ENCODE measurements at places on chromosomes 13 and 19. TPM values are rescaled to one million over a fixed set of nuclear protein-coding genes. Genes with fewer than 3 reads are reported as not detected.

AP3D1 gene
- 152 TPM for total RNA-seq

GRCh38 chr19:10991076-10991475, 30.2 kb downstream of the SMARCA4 start:
- no peak for DNase-seq

IGSF23 gene
- total RNA-seq: not detected

OR7C1 gene
- total RNA-seq: not detected

DNA sequence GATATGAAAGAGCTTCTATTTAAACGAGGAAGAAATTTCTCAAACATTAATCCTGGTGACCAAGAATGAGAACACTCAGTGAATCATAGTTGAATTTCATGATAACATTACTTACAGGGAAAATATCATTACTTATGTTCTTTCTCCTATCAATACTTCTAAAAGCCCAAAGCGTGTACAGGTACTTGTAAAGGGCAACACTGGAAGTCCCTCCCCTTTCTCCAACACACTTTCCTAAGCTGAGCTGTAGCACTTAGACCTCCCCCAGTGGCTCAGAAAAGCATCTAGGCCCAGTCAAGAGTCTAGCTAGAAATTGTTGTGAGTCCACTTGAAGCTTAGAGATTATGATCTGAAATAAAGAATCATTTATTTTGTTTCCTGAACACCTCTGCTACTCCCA, 150.7 kb downstream of the ABCC4 start:
- no peak for DNase-seq

- DNase-seq: no peak
Observed at GRCh38 chr19:38289955-38290354, 14.1 kb upstream of the C19orf33 start.

DNA sequence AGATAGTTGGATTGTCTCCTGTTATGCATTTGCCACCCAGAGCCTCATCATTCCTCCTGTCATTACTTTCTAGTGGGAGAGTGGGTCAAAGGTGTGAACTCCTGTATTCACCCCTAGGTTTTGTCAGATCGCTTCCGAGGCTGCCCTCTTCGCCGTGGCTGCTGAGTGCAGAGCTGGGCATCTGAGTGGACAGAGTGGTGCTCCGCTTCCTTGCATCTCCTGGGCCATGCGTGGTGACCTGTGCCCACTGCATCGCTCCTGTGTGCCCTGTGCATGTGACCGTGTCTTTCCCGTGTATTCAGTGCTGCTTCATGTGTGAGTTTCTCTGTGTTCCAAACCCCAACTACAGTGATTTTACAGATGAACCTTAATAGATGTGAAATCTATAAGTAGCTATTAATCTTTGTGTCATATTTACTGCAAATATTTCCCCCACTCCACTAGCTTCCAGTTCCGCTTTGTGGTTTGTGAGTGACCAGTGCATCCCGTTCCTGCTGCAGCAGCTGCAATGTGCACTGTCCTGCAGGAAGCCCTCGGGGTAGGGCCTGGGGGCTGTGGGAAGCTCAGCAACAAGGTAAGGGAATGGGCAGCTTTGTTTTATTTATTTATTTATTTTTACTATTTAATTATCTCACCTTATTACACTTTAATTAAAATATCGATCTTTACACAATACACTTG, 53.1 kb downstream of the C13orf46 start:
- peak; percentile 62 for DNase-seq

- DNase-seq: no peak
Observed at GRCh38 chr19:2491130-2491801, 15.3 kb downstream of the GADD45B start.

- DNase-seq: no peak
Observed at GRCh38 chr13:89361909-89362308, 1690.7 kb downstream of the SLITRK5 start.

ZNF723 gene
- not detected for total RNA-seq

FUT2 gene
- total RNA-seq: not detected

DNA sequence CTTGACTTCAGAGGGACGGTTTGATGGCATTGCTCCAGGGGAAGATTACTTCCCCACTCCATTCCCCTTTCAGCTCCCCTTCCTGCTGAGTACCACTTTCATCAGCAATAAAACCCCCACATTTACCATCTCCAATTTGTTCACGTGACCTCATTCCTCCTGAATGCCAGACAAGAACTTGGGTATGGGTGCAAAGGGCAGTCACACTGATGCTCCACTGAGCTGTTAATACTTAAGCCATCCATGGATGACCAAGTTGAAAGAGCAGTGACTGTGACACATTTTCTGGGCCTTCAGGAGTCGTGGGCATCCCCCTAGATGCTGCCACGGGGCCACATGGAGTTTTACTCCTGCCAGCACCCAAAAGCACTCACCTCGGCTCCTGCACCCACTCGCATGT, 93.1 kb downstream of the STOML3 start:
- no peak for DNase-seq

- DNase-seq: no peak
Observed at GRCh38 chr19:19835560-19836038, 14.0 kb upstream of the ZNF506 start.

- peak; percentile 91 for DNase-seq
Observed at GRCh38 chr19:46426506-46427162, 2.1 kb downstream of the PNMA8C start.

- no peak for DNase-seq
Observed at GRCh38 chr13:99507551-99507950, 6.3 kb downstream of the TM9SF2 start.

ENOX1 gene
- total RNA-seq: 5.9 TPM

GRCh38 chr13:45162821-45163220, 38.0 kb downstream of the KCTD4 start:
- DNase-seq: no peak

- DNase-seq: no peak
Observed at GRCh38 chr13:21256351-21256761, 79.9 kb downstream of the MRPL57 start.

DNA sequence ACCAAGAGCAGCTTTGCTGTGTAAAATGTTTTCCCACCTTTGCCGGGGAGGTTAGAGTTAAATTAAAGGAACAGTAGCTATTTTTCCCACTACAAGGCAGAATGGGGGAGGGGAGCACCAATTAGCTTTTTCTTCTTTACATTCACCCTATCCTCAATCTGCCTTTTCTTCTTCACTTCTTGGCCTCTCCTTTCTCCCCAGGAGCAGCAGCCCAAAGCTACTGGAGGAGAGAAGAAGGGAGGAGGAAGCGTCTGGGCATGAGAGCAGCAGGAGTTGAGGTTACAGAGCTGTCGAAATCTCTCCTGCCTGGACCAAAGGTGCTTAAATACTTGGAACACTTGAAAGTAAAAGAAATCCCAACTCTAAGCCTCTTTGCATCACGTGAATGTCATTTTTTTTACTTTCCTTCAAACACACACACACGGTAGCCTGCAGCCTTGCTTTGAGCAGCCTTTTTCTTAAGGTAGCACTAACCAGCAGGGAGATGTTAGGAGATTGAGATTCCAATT, 39.0 kb upstream of the WASF3 start:
- DNase-seq: no peak

GRCh38 chr19:52391135-52391534, 6.5 kb upstream of the ZNF528 start:
- DNase-seq: no peak

- no peak for DNase-seq
Observed at GRCh38 chr13:48167866-48168265, 65.1 kb upstream of the ITM2B start.

DNA sequence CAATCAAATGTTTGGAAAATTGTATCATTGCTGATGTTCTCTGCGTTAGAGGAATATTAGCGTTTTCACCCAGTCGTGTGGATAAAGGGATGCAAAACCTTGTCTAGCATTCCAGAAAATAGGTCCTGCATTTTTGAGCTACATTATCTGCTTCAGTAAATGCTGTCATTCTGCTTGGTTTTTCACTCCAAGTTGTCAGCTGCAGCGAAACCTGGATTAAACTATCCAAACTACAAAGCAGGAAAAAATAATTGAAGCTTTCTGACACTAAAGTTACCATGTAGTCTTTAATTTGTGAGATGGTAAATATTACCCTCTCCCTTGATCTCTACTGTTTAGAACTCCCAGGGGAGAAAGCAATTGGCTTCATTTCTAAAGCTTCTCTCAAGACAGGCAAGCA, 1795.5 kb upstream of the PRR20A start:
- no peak for DNase-seq

DNA sequence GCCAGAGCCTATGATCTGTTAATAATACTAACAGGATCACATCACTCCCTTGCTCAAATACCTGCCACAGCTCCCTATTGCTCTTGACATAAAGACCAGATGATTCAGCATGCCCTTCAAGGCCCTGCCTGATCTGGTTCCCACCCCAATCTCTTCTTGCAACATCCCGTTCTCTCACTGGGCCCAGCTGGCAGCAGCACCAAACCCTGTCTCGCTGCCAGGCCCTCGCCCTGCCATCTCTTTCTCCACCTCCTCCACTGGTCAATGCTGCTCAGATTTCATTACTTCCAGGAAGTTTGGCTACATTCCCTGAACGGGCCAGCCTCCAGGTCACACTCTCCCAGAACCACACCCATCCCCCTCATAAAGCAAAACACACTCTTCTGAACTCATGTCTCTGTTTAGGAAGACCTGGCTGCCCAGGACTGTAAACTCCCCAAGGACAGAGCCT, 8.6 kb upstream of the BCAT2 start:
- no peak for DNase-seq

DNA sequence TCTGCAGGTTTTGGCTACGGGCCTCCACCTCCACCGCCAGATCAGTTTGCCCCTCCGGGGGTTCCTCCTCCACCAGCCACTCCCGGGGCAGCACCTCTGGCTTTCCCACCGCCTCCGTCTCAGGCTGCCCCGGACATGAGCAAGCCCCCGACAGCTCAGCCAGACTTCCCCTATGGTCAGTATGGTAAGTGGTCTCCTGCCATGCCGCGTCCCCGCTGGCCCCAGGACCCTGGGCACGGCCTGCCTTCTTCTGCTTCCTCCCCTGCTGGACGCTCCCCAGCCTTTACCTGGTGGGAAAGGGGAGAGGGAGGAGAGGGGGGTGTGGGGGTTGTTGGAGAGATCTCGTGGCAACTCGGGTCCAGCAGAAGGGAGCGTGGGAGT, 5.7 kb upstream of the RPS15 start:
- no peak for DNase-seq

DNA sequence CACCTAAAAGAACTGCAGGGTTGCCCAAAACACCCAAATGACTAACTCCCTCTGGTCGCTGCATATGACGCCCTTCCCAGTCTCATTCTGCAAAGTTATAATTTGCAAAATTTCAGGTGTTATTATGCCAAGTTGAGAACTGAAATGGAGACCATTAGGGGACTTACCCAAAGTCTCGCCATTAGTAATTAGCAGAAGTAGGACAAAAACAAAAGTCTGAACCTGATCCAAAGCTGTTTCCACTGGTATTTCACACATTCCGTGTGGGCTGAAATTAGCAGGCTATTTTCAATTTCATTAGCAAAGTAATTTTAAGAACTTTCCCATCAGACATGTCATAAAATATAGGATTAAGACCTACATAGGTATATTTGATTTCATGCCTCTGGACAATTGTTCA, 6.8 kb downstream of the RUBCNL start:
- DNase-seq: no peak

SELENOV gene
- total RNA-seq: not detected
